ENCODE measurements at places on chromosomes 5 and 9. TPM values are rescaled to one million over a fixed set of nuclear protein-coding genes. Genes with fewer than 3 reads are reported as not detected.

The GLRA1 gene
- not detected for total RNA-seq

The BARHL1 gene
- total RNA-seq, result not detected

The CAMK2A gene
- 0.88 TPM for total RNA-seq

The STK32A gene
- 1.8 TPM for total RNA-seq

- no peaks in the 10 kb centered on the region for H3K36me3 ChIP-seq
- H3K4me1 ChIP-seq, result peaks cover 38% of the 10 kb centered on the region
- DNase-seq, result no peak
- H3K27me3 ChIP-seq, result no peaks in the 10 kb centered on the region
- H3K27ac ChIP-seq, result no peak overlapping the region
These were observed 28.2 kb downstream of the SARDH start for GRCh38 chr9:133709691-133710571.

- no peaks in the 10 kb centered on the region for H3K36me3 ChIP-seq
- no peak for DNase-seq
- H3K4me1 ChIP-seq, result no peaks in the 10 kb centered on the region
- no peak overlapping the region for H3K27ac ChIP-seq
These were observed 20.8 kb upstream of the CKMT2 start for GRCh38 chr5:81212211-81212751.

- no peaks in the 10 kb centered on the region for H3K36me3 ChIP-seq
- peaks cover 5% of the 10 kb centered on the region for H3K4me1 ChIP-seq
- H3K4me3 ChIP-seq, result no peak overlapping the region
- DNase-seq, result no peak
- H3K27ac ChIP-seq, result no peak overlapping the region
- no peaks in the 10 kb centered on the region for H3K27me3 ChIP-seq
These were observed 15.1 kb upstream of the CSNK1G3 start for GRCh38 chr5:123496892-123497291.

GRCh38 chr5:175629793-175630192, 28.1 kb upstream of the HRH2 start:
- no peaks in the 10 kb centered on the region for H3K27me3 ChIP-seq
- no peak for DNase-seq
- H3K36me3 ChIP-seq, result no peaks in the 10 kb centered on the region
- no peak overlapping the region for H3K4me3 ChIP-seq

- peak overlapping the region; percentile 50 for H3K4me3 ChIP-seq
- no peaks in the 10 kb centered on the region for H3K27me3 ChIP-seq
- H3K4me1 ChIP-seq, result peaks cover 54% of the 10 kb centered on the region
- H3K27ac ChIP-seq, result peak overlapping the region; percentile 80
- DNase-seq, result no peak
These were observed 567.3 kb upstream of the KLF4 start for GRCh38 chr9:108056805-108057386.

GRCh38 chr5:160083501-160083900, 35.7 kb downstream of the PWWP2A start:
- H3K4me1 ChIP-seq, result peaks cover 27% of the 10 kb centered on the region
- peak; percentile 68 for DNase-seq
- no peaks in the 10 kb centered on the region for H3K27me3 ChIP-seq
- H3K27ac ChIP-seq, result peak overlapping the region; percentile 79
- peaks cover 4% of the 10 kb centered on the region for H3K36me3 ChIP-seq

GRCh38 chr5:124740071-124740470, 6.4 kb downstream of the ZNF608 start:
- H3K27me3 ChIP-seq, result peaks cover 35% of the 10 kb centered on the region
- H3K36me3 ChIP-seq, result no peaks in the 10 kb centered on the region
- H3K27ac ChIP-seq, result no peak overlapping the region
- H3K4me1 ChIP-seq, result peaks cover 51% of the 10 kb centered on the region

- no peak overlapping the region for H3K4me3 ChIP-seq
- H3K36me3 ChIP-seq, result no peaks in the 10 kb centered on the region
- no peak overlapping the region for H3K27ac ChIP-seq
- no peaks in the 10 kb centered on the region for H3K27me3 ChIP-seq
These were observed 143.0 kb downstream of the RXRA start for GRCh38 chr9:134469041-134469875.

DNA sequence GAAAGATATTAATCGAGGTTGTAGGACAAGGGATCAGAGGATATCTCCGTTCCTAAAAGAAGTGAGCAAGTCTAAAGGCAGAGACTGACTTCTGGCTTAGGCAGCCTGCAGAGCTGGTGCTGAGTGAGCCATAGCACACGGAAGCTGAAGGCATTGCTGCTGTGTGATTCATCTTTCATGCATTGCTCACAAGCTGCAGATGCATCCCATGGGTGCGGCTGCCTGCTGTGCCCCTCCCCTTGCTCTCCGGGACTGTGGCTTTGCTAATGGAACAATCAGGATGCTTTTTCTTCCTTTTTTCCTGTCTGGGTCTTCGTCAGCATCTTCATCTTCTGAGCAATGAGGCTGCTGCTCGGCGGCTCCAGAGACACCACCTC, 341.4 kb downstream of the DIRAS2 start:
- H3K36me3 ChIP-seq, result no peaks in the 10 kb centered on the region
- no peaks in the 10 kb centered on the region for H3K4me1 ChIP-seq
- DNase-seq, result peak; percentile 84
- no peak overlapping the region for H3K27ac ChIP-seq

GRCh38 chr9:137494104-137494544, 35.0 kb upstream of the NSMF start:
- no peak overlapping the region for H3K4me3 ChIP-seq
- no peak overlapping the region for H3K27ac ChIP-seq
- peak; percentile 77 for DNase-seq

GRCh38 chr9:134935701-134936345, 18.1 kb upstream of the FCN1 start:
- no peaks in the 10 kb centered on the region for H3K4me1 ChIP-seq
- no peaks in the 10 kb centered on the region for H3K36me3 ChIP-seq
- peak; percentile 36 for DNase-seq
- no peak overlapping the region for H3K4me3 ChIP-seq

All from osteoblast (primary cell).